Umbilical cord (tissue), 2 donors: ENCODE measurements at places on chromosomes 1 and 21. TPM values are rescaled to one million over a fixed set of nuclear protein-coding genes. Genes with fewer than 3 reads are reported as not detected.

OR14I1 gene
- not detected for total RNA-seq

CYP4A22 gene
- not detected for total RNA-seq

CLCA4 gene
- total RNA-seq: 2.9 TPM

FAM110D gene
- 0.72 TPM for total RNA-seq

ZYG11A gene
- 0.48 TPM for total RNA-seq

- no peak for DNase-seq
Observed at GRCh38 chr1:228280961-228281591, 73.2 kb downstream of the OBSCN start.

DNA sequence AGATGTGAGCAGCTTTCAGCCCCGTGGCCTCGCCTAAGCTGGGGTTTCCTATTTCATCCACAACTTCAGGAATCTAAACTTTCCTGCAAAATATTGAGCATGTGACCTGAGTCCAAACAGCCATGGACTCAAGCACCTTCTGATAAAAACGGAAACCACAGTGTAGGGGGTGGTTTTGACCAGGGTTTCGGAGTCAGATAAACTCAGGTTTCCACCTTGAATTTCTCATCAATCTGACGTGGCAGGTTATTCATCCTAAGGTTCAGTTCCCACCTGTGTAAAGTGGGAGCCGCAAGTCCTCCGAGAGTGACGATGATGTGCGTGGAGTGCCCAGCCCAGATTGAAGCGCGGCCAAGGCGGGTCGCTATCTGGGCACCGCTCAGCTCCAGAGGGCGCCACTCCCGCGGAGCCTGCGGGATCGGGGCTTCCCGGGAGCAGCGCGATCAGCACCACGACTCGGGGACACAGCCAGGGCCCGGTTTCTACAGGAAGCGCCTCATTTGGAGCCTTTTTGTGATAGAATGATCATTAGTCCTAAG, 871 bp upstream of the ETS2 start:
- peak; percentile 71 for DNase-seq
